ENCODE measurements at places on chromosomes 7 and 10.

GRCh38 chr7:30898411-30898810, 13.2 kb upstream of the AQP1 start:
- DNase-seq, result no peak

DNA sequence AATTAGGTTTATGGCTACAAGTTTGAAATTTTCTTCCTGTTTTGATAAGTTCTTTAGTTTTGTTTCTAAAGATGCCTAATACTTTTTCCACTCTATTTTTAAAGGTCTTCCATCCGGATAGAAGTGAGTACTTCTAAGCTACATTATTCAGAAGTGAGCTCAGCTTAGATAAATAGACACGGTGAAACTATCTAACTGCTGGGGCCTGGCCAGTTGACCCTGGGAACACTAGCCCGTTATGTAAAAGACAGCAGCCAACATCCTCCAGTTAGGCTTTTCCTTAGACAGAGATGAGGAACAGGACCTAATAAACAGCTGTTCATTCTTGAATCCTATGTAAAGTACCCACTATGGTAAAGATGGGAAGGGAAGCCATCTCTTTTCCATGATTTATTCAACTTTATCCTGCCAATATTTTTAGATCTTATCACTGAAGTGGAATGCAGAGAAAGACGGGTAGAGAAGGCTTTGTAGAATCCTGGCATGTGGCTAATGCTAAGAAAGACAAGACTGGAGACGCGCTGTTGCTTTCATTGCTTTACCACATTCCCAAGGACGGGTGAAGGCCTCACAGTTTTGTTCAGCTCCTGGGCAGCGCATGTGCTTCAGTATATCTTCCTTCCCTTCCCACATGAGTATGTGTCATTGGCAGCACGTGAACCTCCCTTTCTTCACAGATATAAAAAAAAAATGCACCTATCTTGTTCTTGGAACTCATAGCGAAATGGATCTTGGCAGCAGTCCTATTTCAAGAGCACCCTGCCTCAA, 340.0 kb upstream of the MEOX2 start:
- DNase-seq, result no peak

- no peak for DNase-seq
These were observed 442.5 kb downstream of the RPS24 start for GRCh38 chr10:78476156-78476555.

- DNase-seq, result no peak
These were observed 540.7 kb downstream of the CALN1 start for GRCh38 chr7:71871446-71871845.

DNA sequence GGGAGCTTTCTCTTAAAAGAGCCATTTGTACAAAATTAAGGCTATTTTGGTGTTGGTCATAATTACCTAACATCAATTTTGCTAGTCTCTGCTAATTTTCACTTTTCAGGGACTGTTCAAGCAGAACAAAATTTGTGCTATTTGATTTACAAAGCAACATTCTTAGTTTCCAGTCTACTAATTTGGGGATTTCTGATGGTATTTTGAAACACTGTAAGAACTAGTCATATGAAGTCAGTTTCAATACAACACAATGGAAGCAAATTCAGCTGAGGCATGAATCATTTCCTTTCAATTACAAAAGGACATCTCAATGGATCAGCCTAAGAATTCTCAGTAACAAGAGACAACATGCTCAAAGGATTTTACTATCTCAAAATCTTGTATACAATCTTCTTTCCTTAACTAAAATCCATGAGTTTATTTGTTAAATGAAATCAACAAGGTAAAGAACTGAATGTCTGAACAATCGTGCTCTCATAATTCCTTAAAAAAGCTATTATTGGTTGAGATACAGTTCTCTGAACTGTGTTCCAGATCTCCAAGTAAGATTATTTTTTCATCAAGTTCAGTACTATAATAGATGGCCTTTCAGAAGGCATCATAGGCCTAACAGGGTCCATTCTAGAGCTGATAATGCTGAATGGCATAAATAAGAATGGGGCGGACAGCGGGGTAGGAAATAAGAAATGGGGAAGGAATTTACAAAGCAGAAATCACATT, 144.6 kb downstream of the NRCAM start:
- DNase-seq, result no peak

DNA sequence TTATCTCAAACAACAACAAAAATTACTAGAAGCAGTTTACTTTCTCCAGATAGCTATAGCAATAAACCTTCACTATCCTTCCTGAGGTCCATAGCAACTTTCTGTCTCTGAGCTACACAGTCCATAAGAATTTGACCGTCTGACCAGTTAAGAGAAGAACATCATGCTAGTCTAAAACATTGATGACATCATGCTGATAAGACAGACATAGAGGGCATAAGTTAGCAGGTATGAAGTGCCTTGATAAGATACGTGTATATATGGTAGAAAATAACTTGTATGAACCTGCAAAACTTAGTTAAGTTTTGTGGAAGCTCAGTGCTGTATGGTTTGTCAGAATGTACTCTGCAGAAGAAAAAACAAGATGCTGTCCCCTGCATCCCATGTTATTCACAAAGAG, 353.0 kb downstream of the GRID1 start:
- DNase-seq, result no peak

- no peak for DNase-seq
These were observed 31.1 kb upstream of the LYZL1 start for GRCh38 chr10:29257784-29258135.

GRCh38 chr7:74356589-74357315, 67.5 kb downstream of the CLIP2 start:
- DNase-seq, result no peak

DNA sequence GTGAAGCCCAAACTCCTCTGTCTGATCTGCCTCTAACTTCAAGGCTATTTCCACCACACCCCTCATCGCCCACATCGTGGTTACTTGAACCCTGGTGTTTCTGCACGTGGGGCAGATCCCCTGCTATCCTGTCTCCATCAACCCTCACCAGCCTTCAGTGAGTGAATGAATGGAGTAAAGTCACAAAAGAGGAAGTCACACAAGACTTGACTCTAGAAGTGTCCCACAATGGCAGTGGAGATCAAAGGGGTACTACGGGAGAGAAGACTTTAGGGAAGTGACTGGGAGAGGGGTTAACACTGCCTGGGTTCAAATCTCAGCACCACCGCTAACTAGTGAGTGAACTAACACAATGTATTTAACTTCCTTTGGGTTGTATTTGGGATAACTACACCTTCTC, 85.9 kb downstream of the COBL start:
- DNase-seq, result no peak

DNA sequence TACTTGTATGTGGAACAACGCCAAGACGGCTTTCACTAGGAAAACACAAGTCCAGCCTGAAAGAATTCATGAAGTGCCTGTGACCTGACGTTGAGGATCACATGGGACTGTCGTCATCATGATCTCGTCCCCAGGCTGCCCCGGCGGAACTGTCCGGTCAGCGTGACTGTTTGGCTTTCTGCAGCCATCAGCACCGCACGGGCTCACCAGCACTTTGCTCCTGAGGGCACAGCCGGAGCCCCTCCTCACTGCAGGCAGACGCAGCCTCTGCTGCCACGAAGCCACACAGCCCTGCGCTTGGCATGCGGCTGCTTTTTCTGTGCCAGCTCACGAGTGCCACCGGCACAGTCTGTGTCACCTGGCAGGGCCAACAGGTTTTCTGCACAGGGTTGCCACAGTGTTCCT, 9.4 kb upstream of the GET4 start:
- no peak for DNase-seq

DNA sequence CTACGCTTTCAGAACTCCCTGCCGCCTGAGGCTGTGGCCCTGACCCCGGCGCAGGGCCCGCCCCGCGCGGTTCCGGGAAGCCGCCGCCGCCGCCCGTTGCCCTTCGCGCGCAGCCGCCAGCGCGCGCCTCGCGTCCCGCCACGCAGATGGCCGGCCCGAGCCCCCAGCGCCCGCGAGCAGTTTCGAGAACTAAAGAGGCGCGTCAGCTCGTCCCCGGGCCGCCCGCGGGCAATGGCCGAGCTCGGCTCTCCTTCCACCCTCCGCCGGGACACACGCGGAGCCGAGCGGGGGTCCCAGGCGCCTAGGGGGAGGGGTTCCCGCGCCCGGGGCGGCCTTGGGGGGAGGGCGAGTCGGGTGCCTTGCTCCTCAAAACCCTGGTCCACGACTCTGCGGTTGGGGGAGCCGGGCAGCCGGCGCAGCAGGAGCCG, 1.8 kb downstream of the HNRNPF start:
- peak; percentile 53 for DNase-seq

GRCh38 chr10:125016123-125016522, 74.2 kb downstream of the ZRANB1 start:
- no peak for DNase-seq

DNA sequence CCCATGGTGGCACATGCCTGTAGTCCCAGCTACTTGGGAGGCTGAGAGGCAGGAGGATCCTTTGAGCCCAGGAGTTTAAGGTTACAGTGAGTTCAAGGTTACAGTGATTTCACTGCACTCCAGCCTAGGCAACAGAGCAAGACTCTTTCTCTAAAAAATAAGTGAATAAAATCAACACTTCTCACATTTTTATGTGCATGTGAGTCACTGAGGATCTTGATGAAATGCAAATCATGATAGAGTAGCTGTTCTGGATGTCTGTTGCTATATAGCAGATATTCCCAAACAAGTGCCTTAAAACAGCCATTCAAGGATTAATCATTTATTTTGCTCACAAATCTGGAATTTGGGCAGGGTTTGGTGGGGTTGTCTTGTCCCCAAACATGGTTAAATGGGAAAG, 62.3 kb upstream of the ARHGAP12 start:
- no peak for DNase-seq

- no peak for DNase-seq
These were observed 8.9 kb downstream of the ST8SIA6 start for GRCh38 chr10:17445400-17445998.

- DNase-seq, result no peak
These were observed 37.0 kb downstream of the GSDME start for GRCh38 chr7:24720283-24720682.

All from activated T-helper 9 cell treated with anti-CD3 and anti-CD28 coated beads, Interleukin-2, amount 50 U/mL, for 16 hours (primary cell).